ENCODE measurements at places on chromosomes 11 and 22.

DNA sequence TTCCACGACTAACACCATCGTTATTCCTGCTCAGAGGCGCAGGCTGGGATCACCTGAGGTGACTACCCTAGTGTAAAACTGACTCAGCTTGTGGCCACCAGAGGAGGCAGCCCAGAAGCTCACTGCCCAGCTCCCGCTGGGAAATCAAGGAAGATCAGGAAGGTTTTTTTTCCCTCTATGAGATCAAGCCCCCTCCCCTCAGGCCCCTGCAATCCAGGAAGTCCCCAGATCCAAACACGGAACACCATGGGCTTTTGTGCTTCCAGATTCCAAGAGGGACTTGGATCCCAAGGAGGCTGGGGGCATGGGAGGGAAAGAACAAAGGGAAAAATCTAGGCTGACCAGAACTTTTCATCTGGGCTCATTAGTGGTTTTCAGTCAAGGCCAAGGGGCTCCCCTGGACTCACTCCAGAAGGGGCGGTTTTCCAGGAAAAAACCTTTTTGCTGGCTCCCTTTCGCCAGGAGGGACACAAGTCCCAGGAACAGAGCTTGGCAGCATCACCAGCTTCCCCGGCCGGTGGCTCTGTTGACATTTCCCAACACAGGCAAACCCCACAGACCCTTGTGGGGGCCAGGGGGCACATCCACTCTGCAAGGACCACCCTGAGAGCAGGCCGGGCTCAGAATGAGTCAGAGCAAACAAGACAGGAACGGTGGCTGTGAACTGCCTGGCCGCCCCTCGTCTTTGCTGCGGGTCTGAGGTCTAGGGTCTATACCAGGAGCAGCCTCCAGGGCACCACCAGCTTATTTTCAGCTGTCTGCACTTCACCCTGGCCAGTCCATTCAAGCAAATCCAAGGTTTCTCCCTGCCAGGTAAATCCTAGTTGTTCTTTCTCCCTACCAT lies 36.8 kb downstream of the MYH9 start:
- DNase-seq, result no peak

GRCh38 chr11:125170510-125171031 lies 6.0 kb downstream of the PKNOX2 start:
- no peak for DNase-seq

DNA sequence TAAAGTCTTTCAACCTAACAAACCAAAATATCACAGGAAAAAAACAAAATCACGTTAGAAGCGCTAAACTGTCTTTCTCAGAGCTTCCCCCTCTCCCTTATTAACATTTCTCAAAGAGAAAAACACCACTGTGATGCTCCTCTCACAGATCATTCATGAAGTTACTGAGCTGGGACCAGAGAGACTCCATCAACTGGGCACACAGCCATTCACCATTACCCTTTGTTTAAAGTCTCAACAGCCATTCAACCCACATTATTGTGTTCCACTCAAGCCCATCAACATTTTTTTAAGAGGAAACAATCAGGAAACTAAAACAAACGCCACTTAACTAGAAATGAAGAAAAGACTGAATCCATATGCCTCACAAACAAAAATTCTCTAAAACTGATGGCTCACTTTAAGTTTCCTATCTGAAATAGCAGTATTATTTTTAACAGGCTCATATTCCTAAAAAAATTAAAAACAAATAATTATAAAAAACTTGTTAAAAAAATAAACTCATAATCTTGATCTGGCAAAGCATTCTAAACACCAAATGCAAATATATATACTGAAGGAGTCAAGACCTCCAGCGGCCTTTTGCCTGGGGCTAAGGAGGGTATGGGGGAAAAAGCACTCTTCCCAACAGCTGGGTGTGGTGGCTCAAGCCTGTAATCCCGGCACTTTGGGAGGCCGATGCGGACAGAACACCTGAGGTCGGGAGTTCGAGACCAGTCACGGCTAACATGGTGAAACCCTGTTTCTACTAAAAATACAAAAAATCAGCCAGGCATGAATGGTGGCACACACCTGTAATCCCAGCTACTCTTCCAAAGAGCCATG lies 14.0 kb downstream of the CELF1 start:
- DNase-seq, result no peak

- DNase-seq, result no peak
Measured at GRCh38 chr11:75273411-75274391, 33.1 kb downstream of the TPBGL start.

DNA sequence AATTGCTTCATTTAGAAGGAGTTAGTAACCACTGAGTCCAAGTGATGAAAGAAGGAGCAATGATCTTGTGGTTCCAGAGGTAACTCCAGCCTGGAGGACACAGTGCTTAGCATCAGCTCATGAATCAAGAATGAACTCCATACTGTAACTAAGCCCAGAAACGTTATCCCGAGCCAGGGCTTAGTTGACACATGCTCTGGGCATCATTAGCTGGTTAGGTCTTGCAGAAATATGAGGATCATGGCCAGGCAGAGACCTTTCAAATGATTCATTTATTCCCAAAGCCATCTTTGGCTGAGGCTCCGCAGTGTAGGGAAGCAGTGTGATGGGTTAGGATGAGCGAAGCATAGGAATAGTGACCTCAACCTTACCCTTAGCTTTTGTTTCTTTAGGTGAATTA lies 277.4 kb downstream of the FAM76B start:
- no peak for DNase-seq

DNA sequence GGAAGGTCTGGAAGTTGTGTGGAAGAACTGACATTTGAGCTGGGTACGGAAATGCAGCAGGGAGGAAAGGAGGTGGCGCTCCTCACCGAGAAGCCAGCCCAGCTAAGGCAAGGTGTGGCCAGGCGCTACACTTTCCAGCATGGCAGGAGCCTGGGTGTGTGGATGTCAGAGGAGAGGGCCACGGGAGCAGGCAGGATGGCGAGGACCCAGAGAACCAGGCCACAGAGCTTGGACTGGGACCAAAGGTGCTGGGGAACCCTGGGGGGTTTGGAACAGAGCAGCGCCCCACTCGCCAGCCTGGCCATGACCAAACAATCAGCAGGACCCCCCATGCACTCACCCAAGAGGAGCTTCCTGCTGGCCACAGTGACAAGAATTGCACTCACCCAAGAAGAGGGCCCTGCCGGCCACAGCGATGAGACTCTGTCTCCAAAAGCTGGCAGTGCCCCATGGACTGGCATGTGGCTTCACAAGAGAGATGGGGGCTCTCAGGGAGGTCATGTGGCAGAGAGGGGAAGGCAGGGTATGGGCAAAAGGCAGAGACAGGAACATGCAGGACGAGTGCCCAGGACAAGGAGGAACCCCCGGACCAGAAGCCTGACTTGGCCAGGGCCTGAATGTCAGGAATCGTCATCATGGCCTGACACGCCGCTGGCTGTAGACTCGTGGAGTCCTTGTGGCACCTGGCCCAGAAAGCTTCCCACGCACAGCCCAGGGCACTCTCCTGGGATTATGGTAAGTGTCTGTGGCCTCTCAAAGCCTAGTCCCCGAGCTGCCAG lies 45.4 kb downstream of the IGF2 start:
- no peak for DNase-seq

GRCh38 chr11:10514202-10514601 lies 26.8 kb downstream of the RNF141 start:
- DNase-seq, result peak; percentile 17

- DNase-seq, result no peak
Measured at GRCh38 chr11:65545853-65546216, 12.3 kb downstream of the LTBP3 start.

DNA sequence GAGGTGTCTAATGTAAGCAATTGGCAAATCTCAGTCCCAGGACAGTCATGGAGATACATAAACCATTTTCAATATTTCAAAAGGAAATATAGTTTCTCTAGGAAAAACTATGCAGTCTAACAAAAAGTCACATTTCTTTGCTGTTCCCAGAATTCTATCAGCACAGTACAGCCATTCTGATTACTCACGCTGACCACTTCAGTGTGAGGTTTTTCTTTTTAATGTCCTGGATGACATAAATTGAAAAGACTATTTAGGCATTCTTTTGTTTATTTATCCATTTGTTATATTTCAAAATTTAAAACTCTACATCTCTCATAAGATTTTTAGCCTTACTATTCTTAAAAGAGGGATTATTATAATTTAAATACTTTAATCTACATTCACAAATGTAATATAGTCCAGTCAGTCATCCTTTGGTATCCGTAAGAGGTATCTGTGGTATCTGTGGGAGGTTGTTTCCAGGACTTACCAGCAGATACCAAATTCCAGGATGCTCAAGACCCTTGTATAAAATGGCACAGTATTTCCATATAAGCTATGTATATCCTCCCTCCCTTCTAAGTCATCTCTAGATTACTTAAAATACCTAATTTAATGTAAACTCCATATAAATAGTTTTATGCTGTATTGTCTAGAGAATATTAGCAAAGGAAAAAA lies 331.1 kb upstream of the PITPNB start:
- DNase-seq, result no peak

DNA sequence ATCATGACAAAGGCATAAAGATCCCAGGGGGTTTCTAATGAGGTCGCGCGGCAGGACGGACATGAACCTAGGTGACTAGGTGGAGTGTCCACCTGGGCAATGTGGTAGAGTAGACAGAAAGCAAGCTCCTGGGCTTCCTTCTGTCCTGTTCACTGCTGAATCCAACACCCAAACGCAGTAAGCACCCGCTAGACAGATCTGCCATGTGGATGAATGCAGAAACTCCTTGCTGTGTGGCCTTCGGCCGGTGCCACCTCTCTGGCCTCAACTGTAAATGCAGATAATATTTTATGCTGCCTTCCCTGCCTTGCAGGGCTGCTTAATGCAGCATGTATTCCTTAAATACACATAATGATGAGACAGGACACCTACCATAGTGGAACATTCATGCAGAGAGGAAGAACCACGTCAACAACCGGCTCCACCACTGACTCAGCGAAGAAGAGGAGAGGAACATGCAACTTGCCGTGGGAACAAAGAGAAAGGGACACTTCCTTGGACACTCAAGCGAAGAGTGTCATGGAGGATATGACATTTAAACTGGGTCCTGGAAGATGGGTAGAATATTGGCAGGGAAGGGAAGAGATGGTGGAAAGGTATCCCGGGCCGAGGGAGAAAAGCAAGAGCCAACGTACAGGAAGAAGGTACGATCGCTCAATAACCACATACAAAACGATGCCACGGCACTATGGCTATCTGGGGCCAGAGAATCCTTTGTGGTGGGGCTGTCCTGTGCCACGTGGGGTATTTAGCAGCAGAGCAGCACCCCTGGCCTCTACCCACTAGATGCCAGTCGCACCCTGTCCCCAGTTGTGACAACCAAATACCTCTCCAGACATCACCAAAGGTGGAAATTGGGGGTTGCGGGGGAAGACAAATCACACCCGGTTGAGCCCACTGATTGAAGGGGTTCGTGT lies 30.8 kb downstream of the MYH9 start:
- peak; percentile 82 for DNase-seq

DNA sequence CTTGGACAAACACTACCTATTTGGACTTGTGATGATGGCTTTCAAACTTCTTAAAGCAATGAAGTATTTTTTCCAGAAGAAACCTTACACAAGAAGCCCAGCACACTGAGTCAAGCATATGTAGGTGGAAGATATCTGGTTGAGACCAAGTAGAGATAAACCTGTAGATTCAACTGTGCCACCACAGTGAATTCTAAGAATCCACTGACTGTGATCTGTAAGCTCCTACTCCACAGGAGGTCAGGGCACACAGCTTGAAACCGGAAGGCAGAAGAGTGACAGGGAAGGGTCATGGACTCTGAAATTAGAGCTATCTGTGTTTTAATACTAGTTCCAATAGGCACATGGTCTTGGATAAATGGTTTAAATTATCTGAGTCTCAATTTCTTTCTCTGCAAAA lies 404.5 kb downstream of the ETS1 start:
- DNase-seq, result no peak

DNA sequence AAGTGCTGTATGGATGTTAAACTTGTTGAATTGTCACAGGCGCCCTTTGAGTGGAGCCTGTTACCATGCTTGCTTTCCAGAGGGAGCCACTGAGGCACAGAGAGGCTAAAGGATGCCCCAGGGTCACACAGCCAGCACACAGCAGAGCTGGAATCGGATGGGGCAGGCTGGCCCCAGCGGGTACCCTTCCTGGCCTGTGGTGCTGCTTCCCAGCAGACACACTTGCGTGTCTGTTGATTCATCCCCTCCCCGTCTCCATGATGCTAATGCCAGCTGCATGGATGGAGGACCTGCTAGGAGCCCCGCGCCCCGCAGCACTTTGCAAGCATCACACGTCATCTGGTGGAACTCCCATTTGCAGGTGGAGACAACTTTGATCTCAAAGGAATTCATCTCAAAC lies 52.4 kb upstream of the SHISAL1 start:
- no peak for DNase-seq

GRCh38 chr11:102287964-102288724 lies 29.1 kb upstream of the BIRC3 start:
- peak; percentile 90 for DNase-seq

DNA sequence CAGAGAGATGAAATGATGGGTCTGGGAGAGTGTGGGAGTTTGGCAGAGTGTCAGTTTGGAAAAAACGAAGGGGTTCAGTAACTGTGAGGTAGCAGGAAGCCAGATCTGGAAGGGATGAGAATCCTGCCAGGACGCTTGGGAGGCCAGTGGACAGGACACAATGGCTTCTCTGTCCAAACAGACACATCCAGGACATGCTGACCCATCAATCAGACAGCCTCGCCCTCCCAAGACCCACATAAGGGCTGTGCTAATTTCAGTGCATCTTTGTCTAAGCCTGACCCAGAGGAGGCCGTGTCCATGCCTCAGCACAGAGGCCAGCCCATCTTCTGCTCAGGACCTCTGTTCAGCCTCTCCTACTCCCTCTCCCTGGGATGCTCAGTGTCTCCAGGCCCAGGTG lies 576.5 kb upstream of the B3GAT1 start:
- DNase-seq, result no peak

DNA sequence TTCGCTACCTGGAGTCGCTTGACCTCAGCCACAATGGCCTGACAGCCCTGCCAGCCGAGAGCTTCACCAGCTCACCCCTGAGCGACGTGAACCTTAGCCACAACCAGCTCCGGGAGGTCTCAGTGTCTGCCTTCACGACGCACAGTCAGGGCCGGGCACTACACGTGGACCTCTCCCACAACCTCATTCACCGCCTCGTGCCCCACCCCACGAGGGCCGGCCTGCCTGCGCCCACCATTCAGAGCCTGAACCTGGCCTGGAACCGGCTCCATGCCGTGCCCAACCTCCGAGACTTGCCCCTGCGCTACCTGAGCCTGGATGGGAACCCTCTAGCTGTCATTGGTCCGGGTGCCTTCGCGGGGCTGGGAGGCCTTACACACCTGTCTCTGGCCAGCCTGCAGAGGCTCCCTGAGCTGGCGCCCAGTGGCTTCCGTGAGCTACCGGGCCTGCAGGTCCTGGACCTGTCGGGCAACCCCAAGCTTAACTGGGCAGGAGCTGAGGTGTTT lies 12.8 kb downstream of the TSKU start:
- no peak for DNase-seq
